ENCODE measurements at places on chromosomes 3 and 15.

- no peak for DNase-seq
Measured at GRCh38 chr15:99526671-99527070, 39.1 kb upstream of the MEF2A start.

DNA sequence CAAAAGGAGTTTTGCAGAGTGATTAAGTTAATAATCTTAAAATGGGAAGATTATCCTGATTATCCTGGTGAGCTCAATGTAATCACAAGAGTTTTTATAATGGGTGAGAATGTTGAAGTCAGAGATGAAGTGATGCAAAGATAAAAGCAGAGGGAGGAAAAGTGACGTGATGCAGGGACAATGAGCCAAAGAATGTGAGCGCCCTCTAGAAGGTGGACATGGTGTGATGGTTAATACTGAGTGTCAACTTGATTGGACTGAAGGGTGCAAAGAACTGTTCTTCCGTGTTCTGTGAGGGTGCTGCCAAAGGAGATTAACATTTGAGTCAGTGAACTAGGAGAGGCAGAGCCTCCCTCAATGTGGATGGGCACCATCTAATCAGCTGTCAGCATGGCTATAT lies 569.6 kb upstream of the AGTR1 start:
- DNase-seq, result no peak

DNA sequence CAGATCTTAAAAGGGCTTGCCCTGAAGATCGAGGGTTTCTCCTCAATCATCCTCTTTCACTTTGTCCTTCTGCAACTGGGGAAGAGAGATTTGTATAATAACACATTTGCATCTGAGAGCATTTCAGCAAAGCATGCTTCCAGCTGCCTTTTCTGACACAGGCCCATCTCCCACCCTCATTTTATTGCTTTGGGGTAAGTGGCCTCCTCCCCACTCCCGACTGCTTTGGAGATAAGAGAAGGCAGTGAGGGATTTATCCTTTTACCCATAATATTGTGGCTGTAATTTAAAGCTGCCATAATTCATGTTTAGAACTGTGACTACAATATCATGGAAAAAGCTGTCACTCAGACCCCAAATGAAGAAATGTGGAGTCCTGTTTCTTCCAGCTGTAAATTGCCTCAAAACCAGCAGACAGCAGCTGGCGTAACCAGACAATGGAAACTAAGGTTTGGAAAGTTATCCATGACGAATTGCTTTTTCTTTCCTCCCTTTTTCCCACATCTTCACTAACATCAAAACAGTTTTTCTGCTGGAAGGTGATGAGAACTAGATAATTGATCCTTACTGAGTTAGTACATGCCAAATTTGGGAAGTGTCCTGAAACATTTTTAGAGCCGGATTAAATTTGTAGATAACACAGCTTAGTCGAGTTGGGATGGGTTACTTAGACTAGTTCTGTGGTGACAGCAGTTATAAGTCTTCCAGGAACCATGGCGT lies 104.2 kb upstream of the PFN2 start:
- DNase-seq, result peak; percentile 64

- DNase-seq, result no peak
Measured at GRCh38 chr3:144626835-144627234, 655.2 kb downstream of the DIPK2A start.

DNA sequence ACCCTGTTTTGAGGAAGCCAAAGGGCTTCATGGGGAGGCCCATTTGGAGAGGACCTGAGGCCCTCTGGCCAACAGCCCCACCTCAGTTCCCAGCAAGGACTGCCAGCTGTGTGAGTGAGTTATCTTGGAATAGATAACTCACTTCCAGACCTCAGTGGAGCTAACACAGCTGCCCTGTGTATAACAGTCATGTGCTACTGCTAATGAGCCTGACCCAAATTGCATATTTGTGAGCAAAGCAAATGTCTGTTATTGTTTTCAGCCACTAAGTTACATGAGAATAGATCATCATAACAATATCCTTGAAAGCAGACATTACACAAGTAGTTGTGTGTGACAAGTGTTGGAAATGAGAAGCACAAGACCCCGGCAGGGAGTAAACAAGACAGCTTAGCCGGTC lies 355.8 kb downstream of the MCTP2 start:
- no peak for DNase-seq

GRCh38 chr3:37457378-37458065 lies 283.1 kb upstream of the LRRFIP2 start:
- DNase-seq, result no peak

- no peak for DNase-seq
Measured at GRCh38 chr3:106359692-106360091, 490.9 kb upstream of the CBLB start.

GRCh38 chr3:41467481-41467880 lies 268.2 kb downstream of the CTNNB1 start:
- no peak for DNase-seq

DNA sequence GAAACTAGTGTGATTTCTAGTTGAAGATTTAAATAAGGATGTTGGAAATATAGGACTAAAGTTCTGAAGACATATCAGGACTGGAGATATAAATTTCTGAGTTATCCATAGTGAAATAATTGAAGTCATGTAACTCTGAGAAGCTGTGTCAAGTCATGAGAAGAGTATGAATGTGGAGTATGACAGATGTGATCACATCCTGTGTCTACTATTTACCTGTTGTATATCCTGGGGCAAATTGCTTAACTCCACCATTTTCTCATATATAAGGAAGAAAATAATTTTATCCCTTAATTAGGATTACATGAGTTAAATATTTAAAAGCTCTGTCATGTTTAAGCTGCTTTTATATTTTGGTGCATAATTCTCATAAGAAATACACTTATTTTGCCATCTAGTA lies 350.3 kb downstream of the ZBTB20 start:
- DNase-seq, result no peak

- DNase-seq, result no peak
Measured at GRCh38 chr3:54822206-54822605, 105.7 kb downstream of the LRTM1 start.

DNA sequence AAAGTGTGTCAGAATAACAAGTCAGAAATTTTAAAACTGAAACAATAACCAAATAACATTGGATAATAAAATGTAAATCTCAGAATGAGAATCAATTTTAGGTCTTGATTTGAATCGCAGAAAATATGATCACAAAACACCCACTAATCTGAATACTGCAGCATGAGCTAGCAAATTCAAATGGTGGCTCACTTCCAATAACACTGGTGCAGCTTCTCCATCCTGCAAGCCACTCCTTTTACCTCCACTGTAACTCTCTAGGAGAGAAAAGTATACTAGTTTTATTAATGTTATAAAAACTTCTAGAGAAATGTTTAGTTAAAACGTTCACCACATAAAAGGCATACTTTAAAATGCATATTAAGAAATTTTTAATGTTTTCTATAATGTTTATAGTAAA lies 30.4 kb downstream of the UBE3A start:
- no peak for DNase-seq

- DNase-seq, result no peak
Measured at GRCh38 chr3:96900031-96900430, 85.6 kb downstream of the EPHA6 start.

DNA sequence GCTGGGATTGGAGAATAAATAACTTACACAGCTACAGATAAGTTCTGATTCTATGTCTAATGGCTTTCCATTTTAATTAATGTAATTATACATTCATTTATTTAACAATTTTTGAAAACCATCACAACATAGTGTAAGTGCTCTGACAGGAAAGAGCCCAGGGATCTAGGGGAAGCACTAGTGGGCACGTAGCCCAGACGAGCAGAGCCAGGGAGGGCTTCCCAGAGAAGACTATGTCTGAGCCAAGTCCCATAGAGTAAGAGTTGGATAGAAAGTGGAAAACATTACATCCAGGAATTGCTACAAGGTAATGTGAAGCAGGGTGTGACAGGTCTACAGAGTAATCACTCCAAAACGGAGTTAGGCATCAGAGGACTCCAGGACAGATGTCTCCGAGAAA lies 2.9 kb upstream of the HGD start:
- DNase-seq, result no peak

- DNase-seq, result no peak
Measured at GRCh38 chr15:48225771-48226170, 19.7 kb downstream of the SLC12A1 start.

DNA sequence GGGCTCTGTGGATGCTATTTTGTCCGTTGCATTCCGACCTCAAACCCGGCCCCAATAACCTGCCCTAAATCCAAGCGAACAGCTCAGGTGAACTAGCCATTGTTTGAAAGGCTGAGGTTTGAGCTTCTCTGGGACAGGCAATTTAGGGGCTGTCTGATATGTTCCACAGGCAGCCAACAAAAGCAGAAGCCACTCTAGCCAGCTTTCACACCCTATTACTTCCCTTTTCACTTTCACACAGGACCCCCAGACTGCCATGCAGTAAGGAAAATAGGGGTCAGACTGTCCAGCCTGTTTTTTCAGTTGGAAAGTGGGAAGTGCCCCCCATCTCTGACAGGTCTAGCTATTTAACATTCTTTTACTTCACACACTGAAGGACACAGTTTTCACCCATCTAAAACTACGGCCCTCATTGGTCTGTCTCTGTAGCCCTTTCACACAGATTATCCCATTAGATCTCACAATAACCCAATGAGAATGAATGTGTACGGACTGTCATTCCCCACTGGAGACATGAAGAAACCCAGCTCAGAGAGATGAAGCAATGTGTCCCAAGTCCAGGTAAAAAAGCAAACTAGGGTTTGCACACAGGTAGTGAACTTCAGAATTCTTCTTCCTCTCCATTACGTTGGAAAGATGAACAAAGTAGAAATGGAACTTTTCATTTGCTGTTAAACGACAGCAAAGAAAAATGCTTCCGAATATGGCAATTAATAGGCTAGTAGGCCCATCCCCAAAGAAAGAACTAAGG lies 1.9 kb downstream of the CCDC12 start:
- DNase-seq, result no peak

GRCh38 chr3:46829699-46830208 lies 33.5 kb downstream of the MYL3 start:
- peak; percentile 74 for DNase-seq

DNA sequence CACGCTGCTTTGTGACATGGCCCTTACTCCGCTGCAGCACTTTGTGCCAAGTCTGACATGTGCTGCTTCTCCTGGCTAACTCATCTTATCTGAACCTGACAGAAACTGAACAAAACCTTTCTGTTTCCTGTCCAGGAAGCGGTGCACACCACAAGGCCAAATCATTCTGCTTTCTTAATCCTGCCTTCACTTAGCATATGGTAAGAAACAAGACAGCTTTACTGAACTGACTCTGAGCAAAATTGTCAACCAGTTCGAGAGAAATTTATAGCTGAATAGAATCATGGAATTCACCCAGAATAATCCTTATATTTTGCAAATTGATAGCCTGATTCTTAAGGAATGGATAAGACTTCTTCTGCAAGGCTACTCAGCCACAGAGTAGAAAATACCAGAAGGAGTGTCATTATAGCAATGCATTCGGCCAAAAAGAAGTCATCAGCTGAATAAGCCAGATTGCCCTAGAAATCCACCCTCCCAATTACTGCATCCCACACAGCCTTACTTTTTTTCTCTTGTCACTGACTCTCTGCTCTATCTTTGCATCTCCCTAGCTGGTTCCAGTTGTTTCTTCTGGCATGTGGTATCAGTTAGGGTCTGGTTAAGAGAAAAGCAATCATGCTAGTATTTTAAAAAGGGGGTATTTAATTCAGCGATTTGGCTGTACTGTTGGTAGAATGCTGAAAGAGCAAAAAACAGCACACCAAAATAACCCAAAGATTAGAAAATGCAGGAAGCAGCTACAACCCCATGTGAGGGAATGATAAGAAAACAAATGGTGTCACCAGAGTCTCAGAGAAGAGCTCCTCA lies 41.6 kb upstream of the STRIT1 start:
- DNase-seq, result no peak

- no peak for DNase-seq
Measured at GRCh38 chr3:134517791-134518190, 31.9 kb downstream of the CEP63 start.

GRCh38 chr3:101879102-101879501 lies 29.8 kb downstream of the NFKBIZ start:
- no peak for DNase-seq

DNA sequence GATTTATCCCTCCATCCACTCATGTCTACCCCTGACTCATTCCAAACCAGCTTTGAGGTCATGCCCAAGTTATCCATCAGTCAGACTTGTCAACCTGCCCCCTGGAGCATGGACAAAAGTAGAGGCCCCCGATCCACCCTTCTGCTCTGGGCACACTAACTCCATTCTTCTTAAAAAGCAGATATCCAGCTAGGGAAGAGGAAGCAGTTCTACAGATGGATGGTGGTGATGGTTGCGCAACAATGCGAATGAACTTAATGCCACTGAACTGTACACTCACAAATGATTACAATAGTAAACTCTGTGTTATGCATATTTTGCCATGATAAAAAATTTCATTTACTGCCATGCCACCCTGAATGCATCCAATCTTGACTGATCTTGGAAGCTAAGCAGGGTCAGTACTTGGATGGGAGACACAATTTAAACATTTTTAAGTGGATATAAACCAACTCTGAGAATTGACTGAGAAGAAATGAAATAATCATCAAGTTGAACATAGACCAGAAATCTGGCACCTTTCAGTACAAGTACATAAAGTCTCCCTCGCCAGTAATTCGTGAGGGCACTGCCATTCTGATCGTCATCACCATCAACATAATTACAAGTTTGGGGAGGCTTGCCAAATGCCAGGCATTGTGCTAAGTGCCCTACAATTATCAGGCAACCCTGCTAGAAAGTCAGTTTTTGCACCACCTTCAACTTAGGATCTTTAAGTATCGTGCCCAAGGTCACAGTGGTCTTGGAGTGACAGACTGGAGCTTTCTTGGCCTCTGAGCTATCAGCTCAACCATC lies 124.8 kb downstream of the ATP10A start:
- no peak for DNase-seq

DNA sequence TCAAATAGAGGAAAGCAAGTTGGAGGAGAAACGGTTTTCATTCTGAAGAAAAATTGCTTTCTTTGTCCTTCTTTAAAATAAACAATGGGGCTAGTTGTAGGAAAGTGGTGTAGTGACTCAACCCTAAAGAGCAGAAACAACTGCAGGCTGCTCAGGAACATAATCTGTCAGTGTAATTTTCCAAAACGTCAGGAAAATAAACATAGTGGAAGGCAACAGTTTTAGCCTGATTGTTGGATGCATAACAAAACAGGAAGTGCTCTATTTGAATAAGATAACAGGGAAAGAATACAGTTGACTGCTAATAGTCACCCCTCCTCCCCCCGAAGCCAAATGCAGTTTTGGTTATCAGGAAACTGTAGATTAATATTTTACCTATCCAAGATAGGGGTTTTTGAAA lies 167.6 kb downstream of the ECT2 start:
- DNase-seq, result no peak

DNA sequence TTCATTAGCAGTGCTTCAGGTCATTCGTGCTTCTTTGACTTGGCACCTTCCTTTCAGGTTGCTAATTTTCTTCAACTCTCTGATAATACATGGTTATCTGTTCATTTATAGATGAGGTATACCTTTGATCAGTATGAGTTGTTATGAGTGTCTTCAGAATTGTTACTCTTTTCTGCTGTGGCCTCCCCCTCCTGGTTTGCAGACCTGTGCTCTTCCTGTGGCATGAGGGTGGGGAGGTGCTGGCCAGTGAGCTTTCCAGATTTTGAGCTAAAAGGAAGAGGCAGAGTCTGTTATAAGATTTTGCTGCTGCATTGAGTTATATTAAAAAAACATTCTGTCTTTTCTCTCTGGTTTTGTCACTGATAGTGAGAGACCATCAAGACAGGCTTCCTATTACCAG lies 30.8 kb upstream of the GOLGA6L9 start:
- no peak for DNase-seq

- no peak for DNase-seq
Measured at GRCh38 chr3:165195640-165196576, at the start of gene SLITRK3. SLITRK3 (minus strand) TSS chr3:165196384; CDS start chr3:165190830, 5,554 bp downstream.

GRCh38 chr15:78752492-78753358 lies 58.5 kb downstream of the ADAMTS7 start:
- no peak for DNase-seq

- DNase-seq, result no peak
Measured at GRCh38 chr3:78926523-78926922, 841.3 kb downstream of the ROBO1 start.

Data from vagina (tissue), 2 donors.